ENCODE measurements at places on chromosomes 7 and 10. TPM values are rescaled to one million over a fixed set of nuclear protein-coding genes. Genes with fewer than 3 reads are reported as not detected.

DNA sequence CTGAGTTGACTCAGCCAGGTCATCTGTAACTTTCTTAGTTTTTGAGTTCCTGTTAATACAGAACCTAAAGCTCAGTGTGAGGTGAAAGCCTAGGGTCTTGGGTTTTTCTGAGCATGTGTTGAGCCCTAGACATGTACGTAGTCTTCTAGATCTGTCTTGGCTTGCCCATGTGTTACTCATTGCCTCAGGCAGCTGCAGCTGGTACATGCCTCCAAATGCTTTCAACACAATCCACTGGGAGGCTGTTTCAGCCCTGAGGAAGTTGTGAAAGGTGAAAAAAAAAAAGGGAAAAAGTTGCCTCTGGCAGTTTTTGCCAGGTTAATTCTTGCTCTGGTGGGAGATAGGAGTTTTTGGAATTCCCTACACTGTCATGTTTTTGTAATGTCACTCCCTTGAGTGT lies 134.6 kb downstream of the RNF216 start:
- no peaks in the 10 kb centered on the region for H3K27me3 ChIP-seq
- no peak for DNase-seq
- H3K27ac ChIP-seq: no peak overlapping the region

- H3K4me1 ChIP-seq: no peaks in the 10 kb centered on the region
- no peak overlapping the region for H3K4me3 ChIP-seq
These were observed 777.5 kb upstream of the LRRTM3 start for GRCh38 chr10:66148312-66148711.

DNA sequence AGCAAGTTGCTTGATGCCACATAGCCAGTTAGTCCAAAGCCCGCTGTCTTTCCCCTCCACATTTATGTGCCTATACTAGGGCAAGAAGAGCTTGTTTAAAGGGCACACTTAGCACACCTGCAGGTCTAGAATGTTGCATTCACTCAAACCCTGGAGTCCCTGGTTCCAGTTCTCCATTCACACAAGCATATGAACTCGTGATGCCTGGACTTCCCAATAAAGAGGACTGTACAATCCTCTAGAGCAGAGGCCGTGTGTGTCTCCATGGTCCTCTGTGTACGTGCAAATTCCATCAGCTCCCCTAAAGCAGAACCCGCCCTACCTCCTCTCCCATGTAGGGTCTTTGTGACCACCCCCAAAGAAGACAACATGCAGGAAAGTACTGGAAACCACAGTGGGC lies 3.0 kb upstream of the SH3PXD2A start:
- no peak overlapping the region for H3K27ac ChIP-seq
- no peak overlapping the region for H3K4me3 ChIP-seq
- no peaks in the 10 kb centered on the region for H3K36me3 ChIP-seq
- no peaks in the 10 kb centered on the region for H3K27me3 ChIP-seq
- DNase-seq: no peak

DNA sequence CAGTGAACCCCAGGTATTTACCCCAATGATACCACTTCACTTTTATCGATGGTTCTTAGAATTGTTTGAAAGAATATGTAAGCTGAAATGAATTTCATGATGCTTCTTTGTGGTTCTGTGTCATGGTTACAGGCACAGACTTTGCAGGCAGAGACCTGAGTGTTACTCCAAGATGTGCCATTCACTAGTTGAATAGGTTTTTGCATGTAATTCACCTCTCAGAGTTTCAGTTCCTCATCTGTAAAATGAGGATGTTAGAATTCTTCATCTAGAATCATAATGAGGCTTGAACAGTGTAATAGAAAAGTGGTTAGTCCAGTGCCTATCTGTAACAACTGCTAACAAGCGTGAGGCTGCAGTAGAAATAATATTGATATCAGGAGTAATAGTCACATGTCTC lies 54.6 kb downstream of the VSTM2A start:
- no peaks in the 10 kb centered on the region for H3K4me1 ChIP-seq
- H3K27ac ChIP-seq: no peak overlapping the region
- DNase-seq: no peak
- no peaks in the 10 kb centered on the region for H3K36me3 ChIP-seq

DNA sequence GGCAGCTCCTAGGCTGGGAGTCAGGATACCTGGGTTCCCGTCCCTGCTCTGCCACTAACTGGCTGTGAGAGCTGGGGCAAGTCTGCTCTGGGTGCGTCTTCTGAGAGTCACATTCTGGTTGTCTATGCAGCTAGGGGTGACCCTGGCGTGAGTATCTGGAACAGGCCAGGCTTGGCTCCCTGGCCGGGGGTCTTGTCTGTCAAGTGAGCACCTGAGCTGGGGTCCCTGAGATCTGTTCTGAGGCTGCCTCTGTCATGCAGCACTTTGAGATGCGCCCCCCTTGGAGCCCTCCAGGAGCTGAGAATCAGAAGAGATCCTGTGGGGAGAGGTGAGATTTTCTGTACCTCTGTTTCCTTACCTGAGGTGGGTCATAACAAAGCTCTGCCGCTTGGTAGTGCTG lies 7.5 kb downstream of the AGAP3 start:
- no peaks in the 10 kb centered on the region for H3K27me3 ChIP-seq
- no peak overlapping the region for H3K27ac ChIP-seq
- no peak overlapping the region for H3K4me3 ChIP-seq
- peaks cover 29% of the 10 kb centered on the region for H3K4me1 ChIP-seq
- no peak for DNase-seq

- no peak overlapping the region for H3K4me3 ChIP-seq
- H3K36me3 ChIP-seq: no peaks in the 10 kb centered on the region
- no peak for DNase-seq
- H3K27me3 ChIP-seq: no peaks in the 10 kb centered on the region
These were observed 14.6 kb upstream of the FAM180A start for GRCh38 chr7:135763261-135763660.

DNA sequence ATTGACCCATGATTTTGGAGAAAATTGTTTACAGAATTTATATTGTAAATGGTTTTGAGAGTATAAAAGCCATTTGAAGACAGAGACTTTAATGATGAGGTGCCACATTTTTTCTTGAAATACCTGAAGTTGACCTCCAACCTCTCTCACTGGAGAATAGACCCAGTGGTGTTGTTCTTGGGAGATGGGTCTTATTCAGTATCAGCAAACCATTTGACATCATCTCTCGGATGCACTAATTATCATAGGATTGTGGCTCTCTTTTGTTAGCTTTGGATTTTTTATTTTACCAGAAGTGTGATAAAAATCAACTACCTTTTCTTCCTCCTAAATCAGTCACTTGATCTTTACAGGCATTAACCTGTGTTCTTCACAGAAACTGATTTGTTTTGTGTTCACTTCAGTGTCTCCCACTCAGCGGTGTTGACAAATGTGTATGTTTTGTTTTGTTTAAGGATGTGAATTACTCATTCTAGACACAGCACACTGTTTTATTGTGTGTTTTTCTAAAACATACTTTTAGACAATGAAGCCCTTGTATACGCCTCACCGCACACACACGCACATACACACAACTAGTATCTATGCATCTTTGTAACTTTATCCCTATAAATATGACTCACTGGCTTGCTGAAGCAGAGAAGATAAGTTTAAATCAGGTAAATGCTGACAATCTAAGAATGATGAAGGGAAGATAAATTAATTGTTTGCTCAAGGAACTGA lies 455.6 kb downstream of the INHBA start:
- H3K27ac ChIP-seq: no peak overlapping the region
- no peaks in the 10 kb centered on the region for H3K4me1 ChIP-seq
- no peaks in the 10 kb centered on the region for H3K27me3 ChIP-seq
- no peaks in the 10 kb centered on the region for H3K36me3 ChIP-seq

- no peaks in the 10 kb centered on the region for H3K4me1 ChIP-seq
- H3K27ac ChIP-seq: no peak overlapping the region
- H3K36me3 ChIP-seq: no peaks in the 10 kb centered on the region
- no peak overlapping the region for H3K4me3 ChIP-seq
- DNase-seq: no peak
These were observed 8.5 kb upstream of the BAG3 start for GRCh38 chr10:119642556-119643111.

GRCh38 chr7:46156086-46156485 lies 235.0 kb upstream of the IGFBP3 start:
- no peak overlapping the region for H3K4me3 ChIP-seq
- H3K36me3 ChIP-seq: no peaks in the 10 kb centered on the region
- DNase-seq: no peak
- H3K27ac ChIP-seq: no peak overlapping the region
- H3K4me1 ChIP-seq: no peaks in the 10 kb centered on the region

DNA sequence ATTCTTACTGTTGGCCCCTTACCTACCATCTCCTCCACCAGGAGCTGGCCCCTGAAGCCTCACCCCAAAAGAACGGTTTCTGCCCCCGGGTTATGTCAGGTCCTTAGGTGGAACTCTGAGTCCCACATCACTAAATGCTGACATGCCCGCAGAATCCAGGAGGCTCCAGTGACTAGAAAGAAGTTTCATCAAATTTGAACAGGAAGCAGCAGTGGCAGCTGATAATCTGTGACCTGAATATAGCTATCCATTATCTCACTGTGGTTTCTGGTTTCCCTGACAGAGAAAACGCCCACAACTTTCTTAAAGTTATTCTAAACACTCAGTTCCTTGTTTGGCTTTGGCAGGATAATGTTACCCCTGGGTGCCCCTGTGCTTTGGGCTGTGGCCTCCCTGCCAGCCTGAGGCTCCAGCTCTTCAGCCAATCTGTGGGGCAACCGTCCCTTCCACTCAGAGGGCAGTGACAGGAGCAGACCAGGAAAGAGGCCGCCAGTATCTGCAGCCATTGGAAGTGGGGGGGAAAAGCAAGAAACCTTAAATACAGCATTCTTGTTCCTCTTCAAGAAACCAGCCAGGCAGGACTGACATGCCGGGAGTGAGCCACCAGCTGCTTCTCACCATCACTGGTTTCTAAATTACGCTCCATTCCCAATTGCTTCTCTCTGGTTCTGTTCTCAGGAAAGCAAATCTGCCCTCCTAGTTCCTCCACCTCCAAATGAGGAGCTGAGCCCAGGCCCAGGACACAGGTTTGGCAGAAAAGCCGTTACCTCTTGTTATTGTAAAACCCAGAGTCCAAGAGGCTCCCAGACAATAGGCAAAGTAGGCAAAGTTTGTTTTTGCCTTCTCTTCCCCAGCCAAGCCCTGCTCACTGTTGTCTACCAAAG lies 41.2 kb upstream of the VCL start:
- H3K4me1 ChIP-seq: no peaks in the 10 kb centered on the region
- no peaks in the 10 kb centered on the region for H3K36me3 ChIP-seq
- H3K4me3 ChIP-seq: no peak overlapping the region
- DNase-seq: no peak

- no peak overlapping the region for H3K4me3 ChIP-seq
- H3K27me3 ChIP-seq: no peaks in the 10 kb centered on the region
- DNase-seq: no peak
- H3K4me1 ChIP-seq: no peaks in the 10 kb centered on the region
These were observed 260.8 kb downstream of the DNAJB6 start for GRCh38 chr7:157597562-157597961.

GRCh38 chr10:29671228-29671780 lies 36.5 kb upstream of the SVIL start:
- no peak overlapping the region for H3K4me3 ChIP-seq
- no peaks in the 10 kb centered on the region for H3K27me3 ChIP-seq
- no peak overlapping the region for H3K27ac ChIP-seq
- H3K36me3 ChIP-seq: no peaks in the 10 kb centered on the region
- H3K4me1 ChIP-seq: no peaks in the 10 kb centered on the region

DNA sequence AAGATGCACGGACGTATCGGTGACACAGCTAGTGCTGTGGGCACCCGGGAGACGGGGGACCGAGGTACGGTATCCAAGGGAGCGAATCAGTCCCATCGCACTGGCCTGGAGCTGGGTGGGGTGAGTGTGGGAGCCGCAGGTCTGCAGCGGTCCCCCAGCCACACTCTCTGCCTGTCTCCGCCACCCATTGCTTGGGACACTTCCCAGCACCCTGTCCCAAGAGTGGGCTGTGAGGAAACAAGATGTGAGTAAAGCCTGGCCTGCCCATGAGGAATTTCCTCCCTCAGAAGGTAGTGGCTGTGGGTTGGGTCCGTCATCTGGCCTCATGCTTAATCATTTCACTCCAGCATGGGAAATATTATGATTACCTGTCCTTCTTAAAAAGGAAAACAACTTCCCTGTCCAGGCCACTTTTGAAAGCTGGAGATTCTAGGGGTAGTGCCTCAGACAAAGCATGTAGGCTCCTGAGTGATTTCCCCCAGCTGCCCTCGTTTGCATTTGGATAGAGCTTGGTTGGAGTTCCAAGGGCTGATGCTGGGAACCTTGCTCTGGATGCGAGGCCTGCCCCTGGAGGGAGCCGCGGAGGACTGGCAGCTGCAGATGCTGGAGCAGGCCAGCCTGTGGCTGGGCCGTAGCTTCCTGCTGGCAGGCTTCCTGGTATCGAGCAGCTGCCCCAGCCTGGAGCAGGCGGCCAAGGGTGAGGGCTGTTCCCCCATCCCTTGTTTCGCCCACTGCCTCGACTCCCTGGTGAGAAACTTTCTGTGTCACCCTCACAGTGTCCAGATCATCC lies 6.2 kb upstream of the ACTR3C start:
- DNase-seq: peak; percentile 42
- H3K27me3 ChIP-seq: no peaks in the 10 kb centered on the region
- no peak overlapping the region for H3K4me3 ChIP-seq
- no peak overlapping the region for H3K27ac ChIP-seq
- peaks cover 25% of the 10 kb centered on the region for H3K4me1 ChIP-seq

DNA sequence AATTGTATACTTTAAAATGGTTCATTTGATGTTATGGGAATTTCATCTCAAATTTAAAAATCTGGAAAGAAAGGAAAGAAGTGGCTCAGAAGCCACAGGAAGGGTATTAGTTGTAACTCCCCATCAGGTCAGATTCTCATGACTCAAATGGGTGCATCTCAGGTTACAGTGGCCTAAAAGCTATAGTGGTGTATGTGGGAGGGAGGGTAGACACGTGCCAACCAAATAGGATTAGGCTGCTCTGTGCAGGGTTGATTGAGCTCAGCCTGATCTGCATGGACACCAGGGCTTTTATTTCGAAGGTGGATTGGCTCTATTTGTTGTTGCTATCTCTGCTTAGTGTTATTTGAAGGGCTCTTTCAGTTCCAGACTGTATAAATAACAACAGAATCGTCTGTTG lies 121.5 kb upstream of the PRR15 start:
- DNase-seq: no peak
- H3K27me3 ChIP-seq: no peaks in the 10 kb centered on the region
- H3K4me1 ChIP-seq: no peaks in the 10 kb centered on the region
- H3K36me3 ChIP-seq: no peaks in the 10 kb centered on the region
- H3K4me3 ChIP-seq: no peak overlapping the region

Gene TMEM270
- total RNA-seq: not detected

Gene PTF1A
- not detected for total RNA-seq

Gene GPR37
- 0.41 TPM for total RNA-seq

Gene HACD1
- 1.4 TPM for total RNA-seq

Gene RET
- total RNA-seq: 38.9 TPM

Gene MACROH2A2
- 1.8 TPM for total RNA-seq

Gene OGDHL
- 2.7 TPM for total RNA-seq

Gene TCERG1L
- total RNA-seq: 0.17 TPM

Gene CRPPA
- 4.2 TPM for total RNA-seq

Gene JCAD
- 21.0 TPM for total RNA-seq

Gene TAS2R3
- 0.28 TPM for total RNA-seq

Gene HTR5A
- total RNA-seq: not detected

Gene POLR2J2
- 0.55 TPM for total RNA-seq

Gene ANKRD61
- not detected for total RNA-seq

All from adrenal gland (tissue), 19 donors.